ENCODE measurements at places on chromosomes 2 and 18. TPM values are rescaled to one million over a fixed set of nuclear protein-coding genes. Genes with fewer than 3 reads are reported as not detected.
A peak's percentile ranks its signal among the peaks of the same experiment; 100 is the strongest.

GRCh38 chr2:194616334-194616733, 1040.7 kb upstream of the SLC39A10 start:
- no peak overlapping the region for H3K4me3 ChIP-seq
- no peaks in the 10 kb centered on the region for H3K36me3 ChIP-seq
- no peaks in the 10 kb centered on the region for H3K27me3 ChIP-seq
- H3K4me1 ChIP-seq: no peaks in the 10 kb centered on the region
- H3K27ac ChIP-seq: no peak overlapping the region

DNA sequence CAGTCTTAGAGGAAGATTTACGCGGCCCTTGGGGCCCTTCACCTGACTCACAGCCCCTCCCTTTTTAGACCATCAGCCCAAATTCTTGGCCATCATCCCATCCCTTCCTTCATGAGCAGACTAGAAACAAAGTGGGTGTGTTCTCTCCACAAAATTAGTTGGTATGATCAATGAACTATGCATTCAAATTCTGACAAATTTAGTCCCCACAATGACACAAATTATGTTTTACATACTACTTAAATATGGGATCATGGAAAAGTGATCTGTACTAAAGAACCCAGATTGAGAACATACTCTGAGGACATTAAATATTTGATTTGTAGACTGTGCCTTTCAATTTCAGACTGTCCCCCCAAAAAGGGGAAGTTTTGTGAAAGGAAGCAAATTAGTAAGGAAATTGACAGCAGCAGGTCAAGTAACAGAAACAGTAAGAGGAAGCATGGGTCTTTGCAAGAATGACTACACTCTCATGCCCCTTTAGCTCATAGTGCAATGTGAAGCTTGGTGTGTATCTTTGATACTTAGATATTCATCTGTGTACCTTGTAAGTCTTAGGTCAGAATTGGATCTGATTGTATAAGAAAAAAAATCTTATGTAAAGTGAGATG, 2.2 kb upstream of the MAPRE2 start:
- H3K27me3 ChIP-seq: peaks cover 1% of the 10 kb centered on the region
- no peak overlapping the region for H3K4me3 ChIP-seq
- H3K27ac ChIP-seq: no peak overlapping the region
- no peak for DNase-seq
- H3K4me1 ChIP-seq: peaks cover 3% of the 10 kb centered on the region
- no peaks in the 10 kb centered on the region for H3K36me3 ChIP-seq

GRCh38 chr2:57313678-57314077, 732.9 kb upstream of the VRK2 start:
- no peaks in the 10 kb centered on the region for H3K36me3 ChIP-seq
- H3K4me1 ChIP-seq: no peaks in the 10 kb centered on the region
- no peak overlapping the region for H3K27ac ChIP-seq
- DNase-seq: no peak
- no peak overlapping the region for H3K4me3 ChIP-seq
- H3K27me3 ChIP-seq: no peaks in the 10 kb centered on the region

DNA sequence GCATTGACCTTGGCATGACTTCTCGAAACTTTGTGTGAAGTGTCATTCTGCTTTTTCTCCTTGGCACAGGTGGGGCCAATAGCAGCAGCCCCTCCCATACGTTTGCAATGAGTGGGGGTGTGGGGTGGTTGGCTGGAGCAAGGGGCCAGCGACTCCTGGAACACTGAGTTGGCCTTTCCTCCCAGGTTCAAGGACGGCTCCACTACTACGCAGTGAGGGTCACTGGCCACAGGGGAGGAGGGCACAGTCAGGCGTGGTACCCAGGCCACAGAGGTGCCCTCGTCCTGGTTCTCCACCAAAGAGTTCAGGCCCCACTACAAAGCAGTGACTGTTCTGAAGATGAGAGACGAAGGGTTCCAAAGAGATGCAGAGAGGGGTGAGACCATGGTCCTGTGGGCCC, 70.6 kb upstream of the OTOS start:
- no peak overlapping the region for H3K4me3 ChIP-seq
- DNase-seq: no peak
- no peak overlapping the region for H3K27ac ChIP-seq
- no peaks in the 10 kb centered on the region for H3K4me1 ChIP-seq
- peaks cover 16% of the 10 kb centered on the region for H3K27me3 ChIP-seq
- no peaks in the 10 kb centered on the region for H3K36me3 ChIP-seq

- no peaks in the 10 kb centered on the region for H3K4me1 ChIP-seq
- H3K4me3 ChIP-seq: no peak overlapping the region
- H3K36me3 ChIP-seq: no peaks in the 10 kb centered on the region
Observed at GRCh38 chr2:42872721-42873120, 80.3 kb upstream of the HAAO start.

GRCh38 chr2:205714789-205715720, 32.8 kb downstream of the NRP2 start:
- H3K4me3 ChIP-seq: no peak overlapping the region
- H3K4me1 ChIP-seq: peaks cover 26% of the 10 kb centered on the region
- no peaks in the 10 kb centered on the region for H3K27me3 ChIP-seq
- peak; percentile 38 for DNase-seq
- 0 out of 2 replicates have a peak overlapping the region, but pooled peaks have one; percentile 13 for H3K27ac ChIP-seq

DNA sequence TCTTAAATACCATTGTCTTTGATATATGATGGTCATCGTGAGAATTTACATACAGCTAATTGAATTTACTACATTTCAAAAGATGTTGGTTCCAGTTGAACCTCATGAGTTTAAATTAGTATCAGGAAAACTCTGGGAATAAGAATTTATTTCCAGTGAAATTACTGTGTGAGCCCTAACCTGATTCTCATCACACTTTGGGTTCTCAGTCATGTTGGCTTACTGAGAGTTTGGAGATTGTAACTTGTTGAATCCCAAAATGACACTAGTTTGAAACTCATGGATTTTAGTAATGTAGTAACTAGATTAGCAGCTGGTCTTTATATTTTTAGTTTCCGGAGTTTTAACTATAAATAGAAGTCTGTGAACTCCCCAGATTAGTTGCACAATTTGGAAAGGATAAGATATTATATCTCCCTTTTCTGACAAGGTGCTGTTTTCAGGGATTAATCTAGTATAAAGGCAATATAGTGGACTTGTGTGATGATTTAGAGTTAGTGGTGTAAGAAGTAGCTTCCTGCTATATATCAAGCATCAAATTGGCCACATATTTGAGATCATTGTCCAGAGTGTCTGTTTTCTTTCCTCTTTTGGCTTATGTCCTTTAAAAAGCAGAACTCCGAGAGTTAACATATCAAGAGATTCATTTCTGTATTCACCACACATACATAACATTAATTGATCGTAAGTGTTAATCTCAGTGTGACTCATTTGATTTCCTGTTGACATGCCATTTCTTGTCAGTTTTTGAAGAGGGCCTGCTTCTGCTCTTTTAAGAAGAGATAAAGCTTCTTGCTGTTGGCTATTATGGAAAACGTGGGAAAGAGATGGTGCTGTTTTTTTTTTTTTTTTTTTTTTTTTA, 15.7 kb downstream of the NDUFV2 start:
- H3K27me3 ChIP-seq: no peaks in the 10 kb centered on the region
- H3K4me1 ChIP-seq: peaks cover 16% of the 10 kb centered on the region
- peaks cover 8% of the 10 kb centered on the region for H3K36me3 ChIP-seq
- H3K27ac ChIP-seq: peak overlapping the region; percentile 25
- DNase-seq: no peak

DNA sequence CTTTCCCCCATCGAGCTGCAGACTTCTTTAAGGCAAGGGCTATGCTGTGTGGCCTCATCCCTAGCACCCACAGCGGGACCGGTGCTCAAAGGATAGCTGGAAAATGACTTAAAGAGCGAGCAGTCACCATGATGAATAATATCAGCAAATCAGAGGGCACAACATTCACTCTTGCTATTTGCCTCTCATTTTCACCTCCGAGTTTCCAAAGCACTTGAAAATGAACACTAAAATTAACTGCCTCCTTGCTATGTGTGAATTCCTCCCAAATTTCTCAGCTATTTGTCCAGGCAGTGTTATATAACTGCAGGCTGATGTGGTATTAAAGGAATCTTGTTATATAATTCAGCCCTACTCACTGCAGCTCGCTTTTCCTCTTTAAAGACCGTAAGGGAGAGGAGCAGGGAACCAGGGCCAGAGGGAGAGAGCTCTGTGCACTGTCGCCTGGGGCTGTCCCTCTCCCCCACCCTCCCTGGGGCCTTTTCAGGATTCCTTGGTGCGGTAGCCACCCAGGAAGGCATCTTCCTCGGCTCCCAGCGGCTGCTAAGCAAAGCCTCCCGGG, 1.4 kb downstream of the CYS1 start:
- no peaks in the 10 kb centered on the region for H3K36me3 ChIP-seq
- H3K4me1 ChIP-seq: 0 out of 2 replicates have a peak, but pooled peaks cover 2% of the 10 kb centered on the region
- no peak for DNase-seq
- no peak overlapping the region for H3K27ac ChIP-seq
- H3K4me3 ChIP-seq: no peak overlapping the region

- H3K27me3 ChIP-seq: no peaks in the 10 kb centered on the region
- no peaks in the 10 kb centered on the region for H3K4me1 ChIP-seq
- peak overlapping the region; percentile 68 for H3K4me3 ChIP-seq
- DNase-seq: peak; percentile 5
Observed at GRCh38 chr2:47403609-47404193, 745 bp downstream of the MSH2 start.

DNA sequence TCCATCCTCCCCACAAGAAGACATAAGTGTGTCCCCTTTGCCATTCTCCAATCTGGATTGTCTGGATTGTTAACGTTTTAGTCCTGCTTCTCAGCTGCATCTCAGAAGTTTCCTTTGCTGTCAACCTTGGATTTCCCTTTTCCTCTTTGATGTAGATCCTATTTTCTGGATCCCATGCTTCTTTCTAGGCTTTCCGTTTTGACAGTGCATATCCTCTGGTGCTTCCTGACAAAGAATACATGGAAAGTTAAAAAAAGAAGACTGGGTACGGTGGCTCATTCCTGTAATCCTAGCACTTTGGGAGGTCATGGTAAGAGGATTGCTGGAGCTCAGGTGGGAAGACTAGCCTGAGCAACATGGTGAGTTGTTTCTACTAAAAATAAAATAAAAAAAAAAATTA, 26.8 kb downstream of the ABI2 start:
- peaks cover 4% of the 10 kb centered on the region for H3K36me3 ChIP-seq
- H3K4me1 ChIP-seq: no peaks in the 10 kb centered on the region
- H3K27me3 ChIP-seq: no peaks in the 10 kb centered on the region
- H3K4me3 ChIP-seq: no peak overlapping the region

ACOXL gene
- not detected for total RNA-seq

UPP2 gene
- total RNA-seq: not detected

- no peak overlapping the region for H3K27ac ChIP-seq
- H3K36me3 ChIP-seq: no peaks in the 10 kb centered on the region
Observed at GRCh38 chr18:62318228-62319180, 6.6 kb upstream of the TNFRSF11A start.

POMC gene
- not detected for total RNA-seq

EIF2AK2 gene
- 16.8 TPM for total RNA-seq

- peaks cover 3% of the 10 kb centered on the region for H3K4me1 ChIP-seq
- H3K27me3 ChIP-seq: no peaks in the 10 kb centered on the region
- DNase-seq: peak; percentile 51
- H3K27ac ChIP-seq: no peak overlapping the region
- no peak overlapping the region for H3K4me3 ChIP-seq
- H3K36me3 ChIP-seq: no peaks in the 10 kb centered on the region
Observed at GRCh38 chr2:202056611-202057010, 16.4 kb upstream of the KIAA2012 start.

DNA sequence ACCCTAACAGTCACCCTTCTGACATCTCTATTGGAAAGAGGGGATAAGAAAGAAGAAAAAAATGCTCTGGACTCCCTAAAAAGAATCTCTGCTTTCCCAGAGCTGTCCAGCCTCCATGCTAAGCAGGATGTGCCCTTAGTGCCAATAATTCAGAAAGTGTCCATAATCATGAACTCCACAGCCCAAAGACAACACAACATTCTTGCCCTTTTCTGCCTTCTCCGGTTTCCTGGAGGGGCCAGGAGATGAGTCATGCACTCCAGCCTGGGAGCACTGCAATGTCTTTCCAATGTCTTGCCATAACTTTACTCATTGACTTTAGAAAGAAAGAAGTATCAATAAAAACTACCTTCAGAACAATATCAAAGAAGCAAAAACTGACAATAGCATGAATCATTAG, 44.0 kb downstream of the KLF7 start:
- peak; percentile 85 for DNase-seq
- no peaks in the 10 kb centered on the region for H3K27me3 ChIP-seq
- H3K4me1 ChIP-seq: peaks cover 26% of the 10 kb centered on the region
- H3K27ac ChIP-seq: peak overlapping the region; percentile 21

MYO1B gene
- 116 TPM for total RNA-seq

DNA sequence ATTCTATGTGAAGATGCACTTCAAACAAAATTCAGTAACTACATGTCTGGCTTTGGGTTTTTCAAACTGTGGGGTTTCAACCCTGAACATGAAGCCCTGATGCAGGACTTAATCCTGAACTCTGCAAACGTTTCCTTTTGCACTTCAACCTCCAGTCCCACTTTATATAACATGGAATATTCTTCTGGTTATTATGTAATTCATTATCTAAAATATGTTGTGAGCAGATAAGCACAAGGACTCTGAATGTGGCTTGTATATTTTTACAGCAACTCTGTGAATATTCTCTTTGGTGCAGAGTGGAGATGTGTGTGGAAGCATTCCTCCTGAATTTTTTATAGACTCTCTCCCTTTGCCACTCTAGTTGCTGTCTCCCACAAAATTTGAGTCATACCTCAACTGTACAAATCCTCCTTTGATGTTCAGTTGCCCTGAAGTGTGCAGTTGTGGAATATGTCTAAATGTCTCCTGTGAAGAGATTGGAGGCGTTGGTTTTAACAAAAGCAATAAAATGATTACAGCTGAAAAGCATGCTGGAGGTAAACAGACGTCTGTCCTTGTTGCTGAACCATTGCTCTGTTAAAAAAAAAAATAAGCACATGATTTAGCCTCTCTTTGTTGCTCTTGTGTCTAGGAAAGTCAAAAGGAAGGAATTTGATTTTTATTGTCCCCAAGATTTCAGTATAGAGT, 205.1 kb upstream of the NRP2 start:
- no peaks in the 10 kb centered on the region for H3K36me3 ChIP-seq
- peaks cover 4% of the 10 kb centered on the region for H3K4me1 ChIP-seq
- no peaks in the 10 kb centered on the region for H3K27me3 ChIP-seq
- H3K4me3 ChIP-seq: no peak overlapping the region
- peak; percentile 64 for DNase-seq

DNA sequence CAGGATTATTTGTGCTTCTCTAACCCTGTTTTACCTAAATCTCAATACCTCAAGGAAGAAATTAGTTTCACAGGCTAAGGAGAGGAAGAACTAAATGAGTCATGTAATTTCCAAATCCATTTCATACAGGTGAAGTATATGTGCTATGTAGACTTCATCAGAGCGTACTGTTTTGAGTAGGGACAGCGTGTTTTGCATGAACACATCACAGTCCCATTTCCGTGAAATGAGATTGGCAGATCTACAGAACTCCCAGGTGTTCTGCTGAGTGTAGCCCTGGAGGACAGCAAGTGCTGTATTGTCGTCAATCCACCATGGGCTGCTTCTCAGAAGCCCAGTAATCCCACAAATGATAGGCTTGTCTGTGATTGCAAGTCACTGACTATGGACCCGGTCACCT, 97.7 kb downstream of the XRCC5 start:
- no peak overlapping the region for H3K27ac ChIP-seq
- H3K4me3 ChIP-seq: no peak overlapping the region
- DNase-seq: no peak
- peaks cover 39% of the 10 kb centered on the region for H3K36me3 ChIP-seq

- peaks cover 3% of the 10 kb centered on the region for H3K4me1 ChIP-seq
- peak; percentile 71 for DNase-seq
- H3K4me3 ChIP-seq: no peak overlapping the region
- no peak overlapping the region for H3K27ac ChIP-seq
- H3K36me3 ChIP-seq: no peaks in the 10 kb centered on the region
- H3K27me3 ChIP-seq: peaks cover 2% of the 10 kb centered on the region
Observed at GRCh38 chr2:85935746-85936208, 47.0 kb upstream of the ST3GAL5 start.

GRCh38 chr2:137002896-137003295, 237.6 kb downstream of the THSD7B start:
- no peak overlapping the region for H3K4me3 ChIP-seq
- no peaks in the 10 kb centered on the region for H3K27me3 ChIP-seq
- no peaks in the 10 kb centered on the region for H3K36me3 ChIP-seq
- no peak overlapping the region for H3K27ac ChIP-seq
- DNase-seq: no peak
- no peaks in the 10 kb centered on the region for H3K4me1 ChIP-seq

FKBP1B gene
- total RNA-seq: 10.2 TPM

All from IMR-90 (cell line).